ENCODE measurements at places on chromosomes 2 and 18.
A peak's percentile ranks its signal among the peaks of the same experiment; 100 is the strongest.

DNA sequence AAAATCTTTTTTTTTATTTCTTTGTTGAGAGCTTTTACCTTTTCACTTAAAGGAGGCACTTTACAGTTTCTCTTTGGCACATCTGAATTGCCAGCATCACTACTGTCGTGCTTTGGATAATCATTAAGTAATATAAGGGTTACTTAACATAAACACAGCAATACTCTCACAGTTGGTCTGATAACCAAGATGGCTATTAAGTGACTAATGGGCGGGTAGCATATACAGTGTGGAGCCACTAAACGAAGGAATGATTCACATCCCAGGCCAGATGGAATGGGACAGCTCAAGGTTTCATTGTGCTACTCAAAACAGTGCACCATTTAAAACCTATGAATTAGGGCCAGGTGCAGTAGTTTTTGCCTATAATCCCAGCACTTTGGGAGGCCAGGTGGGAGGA, 28.1 kb downstream of the USP37 start:
- DNase-seq, result no peak

- no peak for DNase-seq
Observed at GRCh38 chr2:111219734-111220505, 99.2 kb downstream of the BCL2L11 start.

DNA sequence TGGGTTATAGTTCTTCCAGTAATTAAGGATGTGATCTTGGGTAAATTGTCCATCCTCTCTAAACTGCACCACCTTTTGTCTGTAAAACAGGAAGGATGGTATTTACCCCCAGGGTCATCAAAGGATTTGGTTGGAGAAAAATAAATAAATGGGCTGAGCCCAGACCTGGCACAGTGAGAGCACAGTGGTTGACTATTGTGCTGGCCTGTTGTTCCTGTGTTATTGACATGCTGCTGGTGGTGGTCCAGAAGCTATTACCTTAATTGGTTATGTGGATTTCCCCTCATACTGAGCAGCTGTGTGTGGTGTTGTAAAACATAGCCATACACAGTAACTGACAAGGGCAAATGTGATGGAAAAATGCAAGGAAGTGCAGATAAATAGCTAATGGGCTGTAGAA, 746 bp upstream of the IL37 start:
- no peak for DNase-seq

GRCh38 chr18:50468807-50469206, 91.1 kb upstream of the MAPK4 start:
- DNase-seq, result no peak

- DNase-seq, result no peak
Observed at GRCh38 chr2:160085662-160086061, 23.2 kb upstream of the PLA2R1 start.

- peak; percentile 24 for DNase-seq
Observed at GRCh38 chr2:147845411-147845971, 662 bp downstream of the ACVR2A start.

DNA sequence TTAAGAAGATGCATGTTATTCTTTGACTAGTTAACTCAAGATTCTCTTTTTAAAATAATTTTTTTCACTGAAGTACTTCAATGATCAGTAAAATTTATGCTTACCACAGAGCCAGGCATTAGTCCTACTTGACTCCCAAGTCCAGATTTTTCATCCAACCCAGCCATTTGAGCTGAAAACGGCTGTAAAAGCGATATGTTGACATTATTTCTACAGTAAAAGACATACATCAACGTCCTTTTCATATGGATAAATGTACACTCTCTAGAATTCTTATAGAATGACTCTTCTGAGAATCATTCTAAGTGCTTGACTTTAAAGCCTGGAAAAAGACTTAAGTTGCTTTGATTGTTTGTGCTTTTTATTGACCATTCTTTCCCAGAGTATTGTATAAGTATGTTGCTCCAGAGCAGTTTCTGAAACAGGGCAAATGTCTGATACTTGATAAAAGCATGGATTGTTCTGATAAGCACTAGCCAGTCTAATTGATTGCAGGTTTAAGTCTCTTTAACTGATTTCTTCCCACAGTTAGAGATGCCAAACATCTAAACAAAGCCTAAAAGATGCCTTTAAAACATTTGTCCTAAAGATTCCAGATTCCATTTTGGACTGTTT, 90.9 kb downstream of the COL5A2 start:
- no peak for DNase-seq

- DNase-seq, result no peak
Observed at GRCh38 chr18:67117804-67118203, 398.7 kb downstream of the DSEL start.

DNA sequence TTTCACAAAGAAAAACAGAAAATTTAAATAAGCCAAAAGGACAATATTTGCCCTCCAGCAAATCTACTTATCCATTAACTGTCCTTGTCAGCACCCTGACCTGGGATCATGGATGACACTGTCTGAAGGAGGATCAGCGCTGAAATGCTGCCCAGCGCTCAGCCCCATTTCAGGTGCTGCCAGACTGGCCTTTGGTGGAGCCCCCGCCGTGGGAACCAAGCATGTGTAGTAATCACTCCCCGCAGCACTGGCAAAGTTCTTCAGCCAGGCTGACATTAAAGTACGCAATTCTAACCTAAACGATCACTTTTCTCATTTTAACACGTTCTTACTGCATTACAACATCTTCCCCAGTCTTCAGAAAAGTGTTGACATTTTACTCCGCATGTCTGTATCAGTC, 108.6 kb upstream of the GPC1 start:
- no peak for DNase-seq

DNA sequence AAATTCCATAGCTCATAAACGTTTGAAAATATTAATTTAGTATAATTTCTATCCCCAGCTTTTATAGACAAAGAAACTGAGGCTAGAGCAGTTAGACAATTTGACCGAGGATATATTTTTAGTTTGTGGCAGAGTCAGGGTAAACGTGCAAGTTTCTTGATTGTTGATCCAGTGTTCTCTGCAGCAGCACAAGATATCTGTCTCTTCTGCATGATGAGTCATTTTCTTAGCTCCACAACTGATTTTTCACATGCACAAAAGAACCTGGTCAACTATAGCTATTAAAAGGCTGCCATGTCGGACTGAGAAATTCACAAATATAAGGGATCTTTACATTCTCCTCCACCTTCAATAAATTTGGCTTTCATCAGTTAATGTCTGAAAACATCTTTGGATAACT, 143.4 kb upstream of the CYP26B1 start:
- DNase-seq, result no peak

DNA sequence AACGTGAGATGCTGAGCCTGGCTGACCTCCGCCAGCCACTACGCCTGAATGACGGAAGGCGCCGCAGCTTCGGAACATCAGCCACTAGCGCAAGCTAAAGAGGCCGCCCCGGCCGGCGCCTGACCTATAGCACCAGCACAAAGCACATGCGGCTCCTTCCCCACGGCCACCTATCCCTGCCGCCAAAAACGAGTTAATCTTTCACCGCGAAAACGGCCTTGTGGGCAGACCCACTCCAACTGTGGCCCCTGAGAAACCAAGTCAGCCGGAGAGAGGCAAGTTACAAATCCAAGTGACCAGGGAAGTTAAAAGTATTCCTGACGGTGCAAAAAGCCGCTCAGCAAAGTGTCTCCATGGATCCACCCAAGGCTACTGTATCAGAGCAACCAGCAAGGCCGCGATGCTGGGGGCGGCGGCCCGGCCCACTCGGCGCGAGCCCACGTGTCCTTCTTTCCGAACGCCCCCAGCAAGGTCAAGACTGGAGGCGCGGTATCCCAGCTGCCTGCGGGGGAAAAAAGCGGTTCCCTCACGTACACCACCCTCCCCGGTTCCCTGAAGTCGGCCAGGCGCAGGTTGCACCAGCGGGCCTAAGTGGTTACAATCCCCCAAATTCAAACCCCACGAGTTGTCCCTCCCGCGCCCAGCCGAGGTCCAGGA, 575 bp downstream of the HSPD1 start:
- DNase-seq, result peak; percentile 13

DNA sequence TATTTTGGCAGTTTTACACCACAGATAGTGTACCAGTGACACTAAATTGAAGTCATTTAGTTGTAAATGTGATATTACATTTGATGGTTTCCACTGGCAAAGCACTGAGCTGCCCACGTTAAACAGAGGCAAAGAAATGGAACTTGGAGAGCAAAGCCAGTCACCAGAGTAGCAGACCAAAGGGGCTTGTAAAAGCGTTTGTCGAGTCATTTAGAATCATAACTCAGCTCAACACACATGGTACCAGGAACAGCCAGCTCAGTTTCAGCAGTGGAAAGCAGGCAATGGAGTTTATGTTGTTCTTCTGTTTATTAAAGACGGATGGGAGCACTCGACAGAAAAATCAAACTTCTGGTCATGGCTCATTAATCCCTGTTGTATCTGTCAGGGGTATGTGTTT, 91.2 kb downstream of the POU3F3 start:
- no peak for DNase-seq

GRCh38 chr2:98348066-98348561, 1.9 kb downstream of the CNGA3 start:
- DNase-seq, result no peak

GRCh38 chr18:58308463-58308862, 264.4 kb downstream of the NEDD4L start:
- no peak for DNase-seq

DNA sequence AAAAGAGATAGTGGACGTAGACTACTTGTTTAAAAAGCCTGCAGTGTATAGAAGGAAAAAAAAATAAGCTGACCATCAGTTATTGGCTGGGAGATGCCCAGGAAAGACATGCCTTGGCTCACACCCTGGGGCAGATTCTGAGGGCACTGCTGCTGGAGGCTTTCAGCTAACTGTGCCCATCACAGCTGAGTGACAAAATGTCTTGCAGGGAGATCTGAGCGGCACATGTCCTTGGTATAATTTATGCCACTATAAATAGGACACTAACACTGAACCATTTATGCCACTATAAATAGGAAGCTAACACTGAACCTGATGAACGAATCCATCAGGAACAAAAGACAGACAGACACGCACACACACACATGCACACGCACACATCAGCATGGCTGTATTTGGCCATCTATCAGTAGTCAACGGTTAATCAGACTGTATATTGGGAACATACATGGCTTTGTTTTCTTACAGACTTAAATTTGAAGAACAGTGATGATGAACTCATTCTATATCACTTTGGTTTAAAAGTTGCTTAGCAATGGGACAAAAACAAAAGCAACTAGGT, 68.2 kb upstream of the NOSTRIN start:
- no peak for DNase-seq

- no peak for DNase-seq
Observed at GRCh38 chr18:837922-838321, 25.9 kb upstream of the YES1 start.

DNA sequence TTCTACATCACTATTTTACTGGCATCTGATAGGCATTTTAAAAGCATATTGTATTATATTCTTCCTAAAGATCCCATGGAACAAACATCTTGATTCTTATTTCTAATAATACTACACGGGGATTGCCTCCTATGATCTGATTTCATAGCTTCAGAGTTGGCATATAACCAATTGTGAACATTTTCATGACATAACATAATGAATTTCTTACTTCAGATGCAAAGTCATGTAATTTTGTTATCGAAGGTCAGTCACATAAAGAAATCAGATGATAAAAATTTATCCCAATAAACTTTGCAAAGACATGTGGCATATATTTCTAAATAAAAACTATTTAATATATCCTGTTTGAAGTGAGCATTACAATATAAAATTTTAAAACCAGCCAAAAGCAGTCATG, 93.3 kb downstream of the COL5A2 start:
- DNase-seq, result no peak

- no peak for DNase-seq
Observed at GRCh38 chr2:204551512-204551863, 6.2 kb downstream of the PARD3B start.

GRCh38 chr2:142722086-142722485, 155.4 kb upstream of the KYNU start:
- no peak for DNase-seq

- DNase-seq, result no peak
Observed at GRCh38 chr18:51946946-51947345, 393.1 kb upstream of the DCC start.

GRCh38 chr2:57407772-57408201, 638.8 kb upstream of the VRK2 start:
- DNase-seq, result no peak

GRCh38 chr18:998936-999335, 94.3 kb downstream of the ADCYAP1 start:
- no peak for DNase-seq

DNA sequence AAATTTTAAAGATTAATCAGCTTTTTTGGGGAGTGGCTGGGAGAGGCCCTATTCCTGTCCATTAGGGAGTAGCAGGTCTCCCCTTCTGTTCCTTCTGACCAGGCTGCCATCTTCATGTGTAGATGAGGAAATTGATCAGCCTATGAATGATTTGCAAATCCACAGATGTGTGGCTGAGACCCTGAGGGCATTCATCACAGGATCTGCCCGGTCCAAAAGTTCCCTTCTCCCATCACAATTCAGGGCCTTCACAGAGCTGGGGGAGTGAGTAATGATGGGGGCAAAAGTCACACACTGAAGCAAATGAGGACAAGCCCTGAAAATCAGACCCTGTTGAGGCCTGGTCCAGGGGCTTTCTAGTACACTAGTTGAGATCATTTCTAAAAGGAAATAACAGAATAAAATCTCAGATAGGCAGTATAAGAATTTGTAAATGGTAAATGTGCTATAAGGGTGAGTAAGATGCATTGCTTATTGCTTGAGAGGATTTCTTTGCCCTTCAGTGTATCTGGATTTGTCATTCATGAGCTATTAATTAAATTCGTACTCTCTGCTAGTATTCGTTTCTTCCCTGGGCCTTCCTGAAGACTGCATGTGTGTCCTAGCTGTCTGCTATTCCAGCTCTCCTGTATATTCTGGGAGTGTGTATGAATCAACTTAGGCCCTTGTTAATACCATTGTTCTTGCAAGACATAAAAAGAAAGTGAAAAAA, 53.2 kb downstream of the SETBP1 start:
- no peak for DNase-seq

- DNase-seq, result no peak
Observed at GRCh38 chr18:13211534-13211933, 7.0 kb upstream of the LDLRAD4 start.

DNA sequence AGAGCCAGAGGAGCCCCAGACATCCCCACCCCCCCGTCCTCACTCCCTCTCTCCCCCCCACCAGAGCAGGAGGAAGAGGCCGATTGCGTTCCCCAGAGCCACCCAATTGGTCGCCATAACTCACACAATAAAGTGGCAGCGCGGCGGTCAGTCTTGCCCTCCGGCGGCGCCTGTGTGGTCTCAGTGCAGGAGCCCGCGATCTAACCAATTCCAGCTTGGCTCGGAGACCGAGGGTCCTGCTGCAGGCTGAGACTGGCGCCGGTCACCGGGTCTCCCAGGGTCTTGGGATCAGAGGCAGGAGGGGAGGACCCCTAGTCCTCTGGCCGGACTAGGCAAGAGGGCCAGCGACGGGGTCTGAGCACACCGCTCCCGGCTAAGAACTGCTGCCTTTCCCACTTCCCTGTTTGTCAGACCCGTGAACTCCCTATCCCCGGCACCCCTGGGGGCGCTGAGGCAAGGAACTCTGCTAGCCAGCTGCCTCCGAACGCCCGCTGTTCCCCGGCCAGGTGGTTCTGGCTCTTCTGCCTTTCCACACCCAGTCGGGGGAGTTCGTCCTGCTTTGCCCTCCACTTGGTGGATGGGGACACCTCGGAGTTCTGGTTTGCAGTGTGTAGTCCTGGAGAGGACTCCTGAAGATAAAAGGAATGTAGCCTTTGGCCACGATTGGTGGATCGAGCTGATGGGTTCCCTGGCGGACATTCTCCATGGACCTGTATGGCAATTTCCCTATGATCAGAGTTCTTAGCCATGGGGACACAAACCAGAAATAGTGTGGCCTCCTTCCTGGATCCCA, 1.0 kb upstream of the HOXD12 start:
- DNase-seq, result no peak
